ACHN (cell line): ENCODE measurements at places on chromosomes 7 and 10.

DNA sequence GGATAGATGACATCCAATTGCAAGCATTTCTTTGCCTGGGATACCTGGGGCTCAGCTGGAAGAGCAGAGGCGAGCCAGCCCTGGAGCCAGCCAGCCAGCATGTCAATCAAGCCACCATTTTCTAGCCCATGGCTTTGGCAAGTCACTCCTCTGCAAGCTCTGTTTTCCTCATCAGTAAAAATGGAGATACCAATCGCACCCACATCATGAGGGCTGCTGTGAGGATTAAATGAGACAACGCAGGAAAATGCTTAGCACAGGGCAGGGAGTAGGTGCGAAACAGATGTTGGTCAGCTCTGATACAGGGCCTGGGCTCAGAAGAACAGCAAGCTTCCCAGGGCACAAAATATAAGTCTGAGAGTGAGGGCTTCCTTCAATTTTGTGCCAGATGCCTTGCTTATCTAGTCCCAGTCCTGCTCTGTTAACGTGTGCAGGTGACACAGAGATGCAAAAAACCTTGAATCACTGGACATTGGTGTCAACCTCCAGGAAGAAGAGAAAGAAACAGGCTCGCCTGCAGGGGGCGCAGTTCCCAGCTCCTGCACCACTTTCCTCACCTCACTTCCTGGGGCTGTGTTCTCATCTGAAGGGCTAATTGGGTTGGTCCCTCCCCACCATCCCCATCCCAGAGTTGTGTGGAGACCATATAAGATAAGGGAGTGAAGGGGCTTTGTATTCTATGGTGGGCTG lies 72.8 kb upstream of the CACUL1 start:
- DNase-seq = no peak

DNA sequence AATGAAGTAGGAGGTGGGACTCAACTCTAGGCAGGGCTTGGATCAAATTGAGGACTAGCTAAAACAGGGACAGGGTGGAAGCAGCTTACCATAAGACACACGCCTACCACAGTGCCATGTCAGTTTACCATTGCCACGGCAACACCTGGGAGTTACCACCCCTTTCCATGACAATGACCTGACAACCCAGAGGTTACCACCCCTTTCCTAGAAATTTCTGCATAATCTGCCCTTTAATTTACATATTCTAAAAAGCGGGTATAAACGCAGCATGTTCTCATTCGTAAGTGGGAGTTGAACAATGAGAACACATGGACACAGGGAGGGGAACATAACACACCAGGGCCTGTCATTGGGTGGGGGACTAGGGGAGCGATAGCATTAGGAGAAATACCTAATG lies 72.7 kb downstream of the GCC1 start:
- DNase-seq = no peak

GRCh38 chr7:117741962-117742361 lies 131.3 kb downstream of the CTTNBP2 start:
- no peak for DNase-seq

DNA sequence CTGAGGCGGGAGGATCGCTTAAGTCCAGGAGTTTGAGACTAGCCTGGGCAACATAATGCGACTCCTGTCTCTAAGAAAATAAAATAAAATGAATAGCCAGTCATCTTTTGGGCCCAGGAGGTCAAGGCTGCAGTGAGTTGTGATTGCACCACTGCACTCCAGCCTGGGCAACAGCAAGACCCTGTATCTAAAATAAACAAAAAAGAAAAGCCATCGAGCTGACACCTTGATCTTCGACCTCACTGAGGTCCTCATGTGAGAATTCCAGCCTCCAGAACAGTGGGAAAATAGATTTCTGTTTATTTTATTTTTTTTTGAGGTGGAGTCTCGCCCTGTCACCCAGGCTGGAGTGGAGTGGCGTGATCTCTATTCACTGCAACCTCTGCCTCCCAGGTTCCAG lies 301.5 kb upstream of the GALNT17 start:
- DNase-seq = no peak

- DNase-seq = no peak
Observed at GRCh38 chr7:152925412-152926147, 166.0 kb downstream of the ACTR3B start.

DNA sequence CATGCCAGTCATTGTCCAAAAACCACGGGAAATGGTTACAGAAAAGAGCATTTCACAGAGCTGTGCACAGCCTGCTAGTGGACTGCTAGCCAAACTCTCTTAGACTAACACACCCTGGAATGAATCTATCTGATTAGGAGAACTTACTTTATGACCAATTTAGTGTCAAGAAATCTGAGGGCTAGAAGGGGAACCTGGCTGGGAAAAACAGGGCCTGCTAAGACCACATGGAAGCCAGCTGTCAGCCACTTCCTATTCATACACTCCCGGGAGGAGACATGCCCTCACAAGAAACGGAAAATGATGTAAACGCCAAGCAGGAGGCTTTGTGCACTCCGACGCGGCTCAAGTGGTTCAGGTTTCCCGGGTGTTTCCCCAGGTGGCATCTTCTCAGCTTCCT lies 54.8 kb downstream of the MPP7 start:
- DNase-seq = no peak

DNA sequence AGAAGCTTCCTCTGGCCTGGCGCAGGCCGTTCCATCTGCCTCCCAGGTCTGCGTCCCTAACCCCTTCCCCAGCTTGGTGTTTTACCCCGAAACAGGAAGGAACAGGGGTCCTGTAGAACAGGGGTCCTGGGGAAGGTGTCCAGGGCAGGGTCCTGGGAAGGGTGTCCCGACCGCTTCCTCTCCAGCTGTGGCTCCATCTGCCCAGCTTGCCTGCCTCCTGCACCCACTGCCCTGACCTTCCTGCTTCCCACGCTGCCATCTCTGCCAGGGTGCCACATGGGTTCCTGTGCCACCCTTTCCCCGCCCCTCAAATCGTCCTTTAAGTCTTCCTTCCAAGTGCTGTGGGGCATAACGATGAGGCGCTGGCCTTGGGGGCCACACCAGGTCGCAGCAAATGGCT lies 32.4 kb downstream of the WDR86 start:
- no peak for DNase-seq

DNA sequence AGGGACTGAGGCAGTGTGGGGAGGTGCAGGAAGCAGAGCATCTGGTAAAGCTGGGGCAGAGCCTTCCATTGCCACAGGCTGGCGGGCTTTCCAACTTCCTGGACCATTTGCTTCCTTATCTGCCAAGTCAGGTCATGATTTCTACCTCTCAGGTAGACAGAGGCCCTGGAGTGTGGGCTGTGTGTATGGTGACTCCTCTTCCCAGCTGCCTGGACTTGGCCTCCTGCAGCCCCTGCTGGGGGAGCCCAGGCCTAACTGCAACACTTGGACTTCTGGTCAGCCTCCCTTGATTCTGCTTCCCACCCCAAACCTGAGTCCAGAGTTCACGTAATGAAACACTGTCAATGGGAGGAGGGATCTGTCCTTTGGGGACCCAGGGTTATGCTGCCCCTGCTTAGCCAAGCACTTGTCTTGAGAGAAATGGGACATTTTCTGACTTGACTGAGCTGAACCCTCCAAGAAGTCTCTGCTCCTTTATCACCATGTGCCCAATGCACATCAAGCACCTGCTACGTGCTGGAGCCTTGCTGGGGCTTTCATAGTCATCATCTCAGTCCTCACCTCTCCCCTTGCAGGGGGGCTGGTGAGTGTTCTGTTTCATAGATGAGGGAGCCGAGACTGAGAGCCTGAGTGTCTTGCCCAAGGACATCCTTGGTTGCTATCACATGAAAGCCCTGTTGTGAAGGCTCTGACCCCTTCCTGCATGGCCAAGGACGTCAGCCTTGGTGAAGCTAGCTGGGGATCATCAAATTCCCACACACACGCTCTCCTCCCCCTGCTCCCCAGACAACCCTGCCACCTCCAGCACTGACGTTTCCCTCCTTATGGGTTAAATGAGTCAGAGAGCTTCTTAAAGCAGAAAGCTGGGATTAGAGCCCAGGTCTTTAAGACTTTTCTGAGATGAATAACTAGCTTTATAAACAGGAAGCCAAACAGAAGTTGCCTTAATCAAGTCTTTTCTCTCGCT lies 3.4 kb downstream of the CLEC2L start:
- peak; percentile 18 for DNase-seq

DNA sequence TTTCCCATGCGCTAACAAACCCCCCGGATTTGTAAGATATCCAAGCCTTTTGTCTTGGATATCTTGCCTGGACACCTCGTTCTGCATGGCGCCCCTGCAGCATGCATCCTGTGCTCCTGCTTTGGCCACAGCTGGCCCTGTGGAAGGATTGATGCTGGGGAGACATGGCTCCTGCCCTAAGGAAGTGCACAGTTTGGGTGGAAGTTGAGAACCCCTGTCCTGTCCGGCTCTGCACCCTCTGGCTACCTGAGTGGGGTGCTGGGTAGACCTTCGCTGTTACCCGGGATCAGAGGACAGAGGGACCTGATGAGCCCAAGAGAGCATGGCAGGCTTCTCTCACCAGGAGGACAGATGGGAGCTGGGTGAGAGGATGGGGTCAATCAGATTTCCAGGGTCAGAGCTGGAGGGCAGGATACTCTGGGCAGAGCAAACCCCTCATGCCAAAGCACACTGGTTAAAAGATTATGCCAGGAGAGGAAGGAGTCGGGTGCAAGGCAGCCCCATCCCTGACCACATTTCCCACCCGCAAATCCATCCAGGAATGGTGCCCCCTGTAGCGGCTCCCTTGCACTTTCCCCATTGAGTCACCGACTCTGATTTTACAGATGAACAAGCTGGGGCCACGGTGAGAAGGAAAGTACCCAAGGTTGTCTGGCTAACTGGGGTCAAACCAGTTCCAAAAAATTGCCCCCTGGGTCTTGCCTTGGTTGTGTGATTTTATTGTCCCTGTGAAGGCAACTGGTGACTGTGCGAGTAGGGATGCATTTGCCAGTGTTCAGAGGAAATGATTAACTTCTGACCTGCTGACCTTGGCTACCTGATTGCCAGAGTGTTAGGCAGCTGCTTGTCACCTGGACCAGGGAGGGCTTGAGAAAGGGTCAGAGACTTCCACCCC lies 290.1 kb upstream of the ZMIZ1 start:
- DNase-seq = peak; percentile 77

DNA sequence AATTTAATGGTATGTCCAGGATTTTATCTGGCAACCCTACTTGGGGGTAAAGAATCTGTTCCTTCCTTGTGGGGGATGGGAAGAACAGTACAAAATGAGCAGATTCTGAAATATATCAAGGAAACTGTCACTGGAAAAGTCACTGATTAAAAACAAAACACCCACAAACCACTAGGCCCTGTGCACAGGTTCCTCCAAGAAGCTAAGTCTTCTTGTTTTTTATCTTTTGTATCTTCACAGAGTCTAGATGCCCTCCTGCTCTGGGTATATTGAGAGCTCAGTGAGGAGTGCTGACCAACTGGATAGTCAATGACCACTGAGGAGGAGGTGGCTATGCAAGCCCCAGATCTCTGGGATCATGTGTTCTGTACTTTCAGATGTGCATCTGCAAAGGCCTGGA lies 86.8 kb upstream of the ANKRD1 start:
- no peak for DNase-seq
